ENCODE measurements at places on chromosomes 11 and 22. TPM values are rescaled to one million over a fixed set of nuclear protein-coding genes. Genes with fewer than 3 reads are reported as not detected.
A peak's percentile ranks its signal among the peaks of the same experiment; 100 is the strongest.

Gene BACE1
- total RNA-seq = 19.9 TPM

Gene MICAL3
- total RNA-seq = 92.1 TPM

Gene CNTN5
- total RNA-seq = not detected

Gene CCDC88B
- total RNA-seq = 128 TPM

Gene CNGA4
- 0.30 TPM for total RNA-seq

- DNase-seq = no peak
Observed at GRCh38 chr22:32697331-32697995, 104.0 kb upstream of the TIMP3 start.

- no peak for DNase-seq
Observed at GRCh38 chr11:95070471-95070870, 3.8 kb downstream of the SRSF8 start.

GRCh38 chr11:126280595-126280994 lies 2.3 kb upstream of the TIRAP start:
- DNase-seq = no peak

- no peak for DNase-seq
Observed at GRCh38 chr11:117891362-117891761, 14.9 kb upstream of the FXYD6 start.

DNA sequence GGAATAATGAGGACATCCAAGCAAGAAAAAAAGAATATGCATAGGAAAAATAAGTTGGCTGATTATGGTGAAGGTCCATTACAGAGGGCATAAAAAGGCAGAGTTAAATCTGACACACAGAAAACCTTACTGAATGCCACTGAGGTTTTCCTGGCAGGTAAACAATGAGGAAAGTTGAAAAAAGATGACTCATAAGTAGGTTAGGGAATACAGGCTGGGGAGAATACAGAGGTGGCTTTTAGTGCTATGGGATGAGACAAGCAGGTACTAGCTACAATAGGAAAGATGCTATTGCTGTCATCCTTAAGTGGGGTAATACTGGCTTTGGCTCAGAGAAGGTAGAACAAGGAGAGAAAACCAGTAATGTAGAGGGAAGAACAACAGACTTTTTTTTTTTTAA lies 44.7 kb downstream of the CSTF3 start:
- DNase-seq = no peak

GRCh38 chr11:44620328-44620725 lies 54.9 kb downstream of the CD82 start:
- DNase-seq = peak; percentile 66

DNA sequence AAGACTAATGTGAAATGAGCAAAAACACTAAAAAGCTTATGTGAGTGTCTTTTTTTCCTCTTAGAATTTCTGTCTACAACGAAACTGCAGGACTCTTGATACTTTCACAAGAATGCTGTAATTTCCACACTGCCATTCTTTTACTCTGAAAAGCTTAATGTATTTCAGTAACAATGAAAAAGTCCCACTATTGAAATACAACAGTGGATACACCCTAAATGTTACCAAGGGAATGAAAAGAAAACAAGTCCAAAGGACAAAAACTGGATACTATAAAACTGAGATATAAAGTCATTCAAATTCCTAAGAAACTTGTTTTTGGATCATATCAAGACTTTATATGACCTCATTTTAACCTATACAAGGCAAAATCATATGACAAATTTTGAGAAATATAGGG lies 77.4 kb downstream of the SOX6 start:
- no peak for DNase-seq

DNA sequence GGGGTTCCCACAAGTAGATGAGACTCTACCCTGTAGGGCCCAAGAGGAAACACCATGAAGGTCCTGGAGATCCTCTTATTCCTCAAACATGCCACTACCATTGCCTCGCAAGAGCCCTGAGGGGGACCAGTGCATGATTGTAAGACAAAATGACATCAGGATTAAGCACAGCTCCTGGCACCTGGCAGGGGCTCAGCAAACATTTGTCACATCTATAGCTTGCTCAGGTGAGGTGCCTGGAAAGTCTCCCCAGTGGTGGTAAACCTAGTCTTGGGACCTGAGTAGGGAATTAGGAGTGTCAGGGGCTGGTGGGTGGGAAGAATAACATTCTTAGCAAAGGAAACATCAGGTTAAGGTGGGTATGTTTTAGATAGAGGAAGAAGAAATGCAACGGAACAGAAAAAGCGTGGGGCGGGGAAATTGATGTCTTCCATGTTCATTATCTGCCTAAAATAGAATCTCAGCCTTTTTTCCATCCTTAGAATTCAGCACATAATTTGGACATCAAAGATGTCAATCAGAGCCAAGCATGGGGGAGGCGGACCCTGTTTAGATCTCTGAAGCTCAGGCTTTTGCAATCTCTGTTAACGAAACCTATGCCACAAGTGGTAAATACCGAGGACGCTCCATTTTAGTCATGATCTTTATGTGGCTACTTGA lies 924 bp downstream of the YPEL1 start:
- no peak for DNase-seq

DNA sequence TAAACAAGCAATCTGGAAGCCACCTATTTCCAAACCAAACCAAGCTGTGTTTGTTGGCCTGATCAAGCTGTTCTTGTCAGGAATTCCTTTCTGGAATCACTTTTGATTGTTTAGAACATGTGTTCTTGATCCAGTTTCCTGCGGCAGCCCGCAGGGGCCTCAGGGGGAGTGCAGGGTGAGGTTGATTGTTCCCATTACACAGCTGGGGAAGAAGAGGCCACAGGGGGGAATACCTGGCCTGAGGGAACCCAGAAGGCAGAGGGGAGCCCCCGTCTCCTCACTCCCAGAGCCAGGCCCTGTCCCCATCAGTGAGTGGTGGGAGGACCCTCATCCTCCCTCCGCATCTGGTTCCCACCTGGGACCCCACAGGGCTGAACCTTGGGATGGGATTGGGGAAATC lies 4.2 kb downstream of the MRGPRD start:
- DNase-seq = peak; percentile 35
